ENCODE measurements at places on chromosomes 5 and 9.

GRCh38 chr9:135198586-135199285 lies 111.3 kb downstream of the OLFM1 start:
- no peak for DNase-seq

DNA sequence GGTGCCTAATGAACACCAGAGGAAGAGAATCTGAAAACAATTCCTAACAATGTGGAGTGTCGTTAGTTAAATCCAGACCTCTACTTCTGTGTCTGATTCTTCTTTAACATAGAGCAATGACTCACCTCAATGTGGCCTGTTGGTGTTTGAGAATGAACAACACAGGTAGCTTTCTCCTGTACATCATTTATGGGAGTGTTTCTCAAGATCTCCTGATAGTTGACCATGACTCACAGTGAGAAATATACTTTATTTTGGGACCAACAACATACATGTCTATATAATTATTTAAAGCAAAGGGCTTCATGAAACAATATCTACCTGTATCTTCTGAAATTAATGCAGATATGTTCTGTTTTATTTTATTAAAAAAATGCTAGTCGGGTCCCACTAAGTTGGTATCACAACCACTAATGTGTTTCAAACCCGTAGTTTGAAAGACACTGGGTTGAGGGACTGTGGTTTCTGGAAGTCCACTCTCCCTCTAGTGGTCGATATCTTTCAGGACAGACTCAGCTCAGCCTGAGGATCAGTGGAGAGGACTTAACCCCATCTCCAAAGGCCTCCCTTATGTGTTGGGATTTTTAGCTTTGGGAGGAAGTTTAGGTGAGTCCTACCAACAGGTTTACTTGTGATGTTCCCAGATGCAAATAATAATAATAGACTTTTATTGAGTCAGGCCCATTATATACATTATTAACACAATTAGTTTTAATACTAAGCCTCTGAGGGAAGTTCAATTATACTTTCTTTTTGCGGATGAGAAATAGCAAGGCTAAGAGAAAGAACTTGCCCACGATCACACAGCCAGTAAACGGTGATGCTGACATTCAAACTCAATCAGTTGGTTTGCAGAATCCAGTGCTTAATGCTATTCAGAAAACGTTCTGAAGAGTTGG lies 70.0 kb upstream of the KLF9 start:
- peak; percentile 36 for DNase-seq

- no peak for DNase-seq
Measured at GRCh38 chr9:5593904-5594303, 35.0 kb upstream of the RIC1 start.

GRCh38 chr5:153987301-153987700 lies 51.4 kb downstream of the FAM114A2 start:
- no peak for DNase-seq

DNA sequence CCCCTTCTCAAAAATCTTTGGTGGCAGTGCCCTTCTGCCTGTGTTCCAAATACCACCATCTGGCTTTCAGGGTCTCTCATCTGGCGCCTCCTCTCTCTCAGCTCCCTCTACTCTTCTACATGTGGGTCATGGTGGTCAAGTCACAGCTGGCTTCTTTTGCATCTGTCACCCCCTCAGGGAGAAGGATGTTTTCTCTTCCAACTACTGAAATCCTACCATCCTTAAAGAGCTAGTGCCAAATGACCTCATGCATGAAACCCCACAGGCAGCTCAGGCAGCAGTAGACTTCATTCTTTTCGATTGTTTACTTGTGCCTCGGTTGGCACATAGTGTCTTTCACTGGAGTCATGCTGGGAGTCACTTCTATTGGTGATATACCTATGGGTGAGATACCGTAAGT lies 219.2 kb downstream of the DCP2 start:
- no peak for DNase-seq

GRCh38 chr5:112023766-112024165 lies 266.8 kb upstream of the NREP start:
- DNase-seq: no peak

DNA sequence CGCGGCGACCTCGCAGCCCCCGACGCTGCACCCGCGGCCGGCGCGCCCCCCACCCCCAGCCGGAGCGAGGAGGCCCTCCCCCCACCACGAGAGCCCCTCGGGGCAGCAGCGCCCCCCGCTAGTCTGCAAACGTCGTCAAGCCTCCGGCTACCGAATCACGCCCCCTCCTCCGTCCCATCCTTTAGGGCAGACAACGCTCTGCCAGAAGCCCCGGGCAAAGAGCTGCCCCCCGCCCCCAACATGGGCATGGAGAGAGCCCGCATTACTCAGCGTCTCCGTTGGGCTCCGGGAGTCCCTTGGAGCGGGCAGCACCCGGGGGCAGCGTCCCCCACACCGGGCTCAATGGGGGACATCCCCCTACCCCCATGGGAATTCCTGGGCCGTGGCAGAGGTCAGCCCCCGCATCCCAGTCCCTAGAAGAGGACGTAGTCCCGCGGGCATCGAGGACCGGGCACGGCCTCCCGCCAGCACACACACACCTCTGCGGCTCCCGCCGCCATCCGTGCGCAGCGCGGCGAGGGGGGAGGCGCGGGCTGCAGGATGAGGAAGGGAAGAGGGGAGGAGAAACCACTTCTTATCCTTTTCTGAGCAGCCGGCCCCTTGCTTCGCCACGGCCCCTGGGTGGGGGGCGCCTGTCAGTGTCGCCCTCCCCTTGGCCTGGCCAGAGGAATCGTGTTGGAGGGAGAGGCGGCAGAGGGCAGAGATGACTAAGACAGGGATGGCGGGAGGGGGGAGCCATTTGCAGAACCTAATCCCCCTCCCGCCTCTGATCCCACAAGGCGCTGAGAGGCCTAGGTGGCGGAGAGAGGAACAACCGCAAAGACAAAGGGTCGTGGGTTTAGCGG lies 750 bp downstream of the DNM1 start:
- DNase-seq: peak; percentile 43

- DNase-seq: peak; percentile 58
Measured at GRCh38 chr5:155728146-155728856, 598.7 kb upstream of the SGCD start.

DNA sequence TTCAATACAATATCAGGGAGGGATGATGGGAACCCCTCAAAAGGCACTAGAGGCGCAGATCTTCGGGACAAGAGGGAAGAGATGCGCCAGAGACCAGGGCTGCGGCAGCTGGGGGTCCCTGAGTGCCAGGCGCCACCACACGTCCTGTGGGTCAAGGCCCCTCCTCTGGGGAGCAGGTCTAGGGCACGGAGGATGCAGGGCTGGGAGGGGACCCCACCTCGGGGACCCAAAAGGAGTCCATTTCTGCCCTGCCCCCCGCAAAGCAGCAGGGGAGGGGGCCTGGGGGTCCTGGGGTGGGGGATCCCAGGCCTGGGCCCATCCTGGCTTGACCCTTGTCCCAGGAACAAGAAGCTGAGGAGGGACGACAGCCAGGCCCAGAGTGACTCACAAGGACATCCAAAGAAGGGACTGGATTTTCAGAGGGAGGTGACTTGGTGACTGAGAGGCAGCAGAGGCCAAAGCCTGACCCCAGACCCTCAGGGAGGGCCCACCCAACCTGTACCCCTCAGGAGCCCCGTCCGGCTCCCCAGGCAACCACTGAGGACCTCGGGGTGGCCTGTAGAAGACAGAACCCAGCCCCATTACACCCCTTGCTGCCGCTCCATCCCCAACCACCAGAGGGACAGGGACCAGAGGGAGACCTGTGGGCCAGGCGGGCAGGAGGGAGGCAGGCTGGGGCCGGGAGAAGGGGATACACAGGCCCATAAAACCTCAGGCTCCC lies 54.2 kb downstream of the LRSAM1 start:
- peak; percentile 13 for DNase-seq

DNA sequence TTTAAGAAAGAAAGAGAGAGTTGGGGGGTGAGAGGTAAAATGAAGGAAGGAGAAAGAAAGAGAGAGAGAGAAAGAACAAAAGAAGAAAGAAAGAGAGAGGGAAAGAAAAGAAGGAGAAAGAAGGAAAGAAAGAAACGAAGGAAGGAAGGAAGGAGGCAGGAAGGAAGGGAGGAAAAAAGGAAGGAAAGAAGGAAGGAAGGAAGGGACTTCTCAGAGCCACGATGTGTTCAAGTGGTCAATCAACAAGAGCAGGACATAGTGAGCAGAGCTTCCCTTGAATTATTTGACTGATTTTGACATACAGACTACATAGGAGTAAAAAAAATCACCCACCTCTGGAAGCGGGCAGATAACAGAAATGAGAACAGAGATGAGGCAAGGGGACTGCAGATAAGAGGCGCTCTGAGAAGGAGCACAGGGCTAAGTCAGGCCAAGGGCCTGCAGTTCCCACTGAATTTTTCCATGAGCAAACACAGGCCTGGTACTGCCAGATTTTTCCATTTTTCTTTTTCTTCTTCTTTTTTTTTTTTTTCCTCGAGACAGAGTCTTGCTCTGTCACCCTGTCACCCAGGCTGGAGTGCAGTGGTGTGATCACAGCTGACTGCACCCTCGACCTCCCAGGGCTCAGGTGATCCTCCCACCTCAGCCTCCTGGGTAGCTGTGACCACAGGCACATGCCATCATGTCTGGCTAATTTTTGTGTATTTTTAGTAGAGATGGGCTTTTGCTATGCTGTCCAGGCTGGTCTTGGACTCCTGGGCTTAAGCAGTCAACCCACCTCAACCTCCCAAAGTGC lies 77.7 kb upstream of the IL17B start:
- no peak for DNase-seq

GRCh38 chr9:84277646-84278045 lies 62.9 kb downstream of the SLC28A3 start:
- DNase-seq: no peak

GRCh38 chr9:134413890-134414623 lies 87.8 kb downstream of the RXRA start:
- peak; percentile 100 for DNase-seq

GRCh38 chr9:4237748-4238511 lies 61.9 kb downstream of the GLIS3 start:
- no peak for DNase-seq

DNA sequence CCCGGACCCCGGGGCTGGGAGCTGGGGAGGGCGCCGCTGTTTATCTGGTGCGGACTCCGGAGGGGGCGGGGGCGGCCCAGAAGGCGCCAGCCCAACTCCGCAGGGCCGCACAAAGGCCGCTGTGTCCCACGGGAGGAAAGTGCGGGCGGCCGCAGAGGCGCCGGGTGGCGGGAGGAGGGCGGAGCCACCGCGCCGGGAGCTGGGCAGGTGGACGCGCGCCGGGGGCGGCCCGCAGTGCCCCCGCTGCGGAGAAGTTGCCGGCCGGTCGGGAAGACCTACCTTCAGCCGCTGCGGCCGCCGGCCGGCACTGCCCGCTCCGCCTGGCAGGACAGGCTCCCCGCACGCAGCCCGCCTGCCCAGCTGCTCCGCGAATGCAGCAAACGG lies 43.6 kb downstream of the NACC2 start:
- DNase-seq: no peak

DNA sequence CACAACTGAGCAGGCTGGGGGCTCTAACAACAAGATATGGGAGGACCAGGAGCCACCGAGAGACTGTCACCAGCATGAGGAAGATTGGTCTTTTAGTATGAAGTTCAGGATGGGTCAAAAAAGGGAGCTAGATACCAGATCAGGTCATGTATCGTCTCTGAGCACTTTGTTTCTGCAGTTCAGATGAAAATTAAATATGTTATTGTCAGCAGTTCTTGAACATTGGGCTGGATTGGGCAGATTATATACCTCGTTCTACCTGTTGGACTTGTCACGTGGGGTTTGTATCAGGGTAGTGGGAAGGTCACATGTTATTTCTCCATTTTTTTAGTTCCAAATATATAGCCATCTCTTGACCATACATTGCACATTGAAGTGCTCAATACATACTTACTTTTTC lies 47.3 kb downstream of the RCL1 start:
- no peak for DNase-seq

- DNase-seq: no peak
Measured at GRCh38 chr5:81164936-81165335, 68.2 kb upstream of the CKMT2 start.

DNA sequence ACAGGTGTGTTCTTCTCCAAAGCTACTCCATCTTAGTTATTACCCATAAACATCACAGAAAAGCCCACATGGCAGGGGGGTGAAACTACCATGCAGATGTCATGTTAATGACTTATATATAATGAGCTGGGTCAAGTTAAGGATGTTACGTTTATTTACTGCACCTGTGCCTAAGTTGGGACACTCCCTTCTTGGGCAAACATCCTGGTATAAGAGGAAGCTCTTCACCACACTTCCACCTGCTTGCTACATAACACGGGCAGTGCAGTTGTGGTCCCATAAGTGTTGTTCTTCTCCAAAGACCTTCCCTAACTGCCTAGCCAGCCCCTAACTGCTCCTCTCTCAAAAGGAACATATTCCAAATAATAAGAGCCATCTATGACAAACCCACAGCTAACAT lies 9.3 kb upstream of the ZCCHC9 start:
- no peak for DNase-seq

GRCh38 chr9:6984941-6985578 lies 227.3 kb downstream of the KDM4C start:
- DNase-seq: no peak

- no peak for DNase-seq
Measured at GRCh38 chr9:122445155-122445749, 32.5 kb downstream of the OR1J1 start.

DNA sequence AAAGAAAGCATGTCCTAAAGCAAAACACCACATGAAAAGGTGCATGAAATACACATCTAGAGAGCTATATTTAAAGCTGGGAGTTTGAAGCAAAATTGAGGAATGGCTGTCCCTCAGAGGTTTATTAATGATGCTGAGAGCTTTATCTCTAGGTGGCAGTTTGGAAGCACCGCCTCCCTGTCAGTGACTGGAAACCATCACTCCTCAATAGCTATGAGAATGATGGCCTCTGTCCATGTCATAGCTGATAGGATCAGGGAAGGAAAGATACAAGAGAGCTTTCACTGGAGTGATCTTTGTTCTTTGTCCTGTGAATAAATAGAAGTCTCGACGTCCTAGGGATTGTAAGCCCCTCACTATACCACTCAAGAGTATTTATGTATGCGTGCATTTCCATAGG lies 110.5 kb downstream of the NUDT12 start:
- no peak for DNase-seq

DNA sequence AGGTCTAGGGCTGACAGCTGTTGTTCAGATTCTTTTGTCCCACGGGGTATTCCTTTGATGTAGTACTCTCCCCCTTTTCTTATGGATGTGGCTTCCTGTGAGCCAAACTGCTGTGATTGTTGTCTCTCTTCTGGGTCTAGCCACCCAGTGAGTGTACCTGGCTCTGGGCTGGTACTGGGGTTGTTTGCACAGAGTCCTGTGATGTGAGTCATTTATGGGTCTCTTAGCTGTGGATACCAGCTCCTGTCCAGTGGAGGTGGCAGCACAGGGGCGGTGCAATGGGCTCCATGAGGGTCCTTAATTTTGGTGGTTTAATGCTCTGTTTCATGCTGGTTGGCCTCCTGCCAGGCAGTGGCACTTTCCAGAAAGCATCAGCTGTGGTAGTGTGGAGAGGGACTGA lies 161.3 kb downstream of the CAVIN4 start:
- DNase-seq: no peak

DNA sequence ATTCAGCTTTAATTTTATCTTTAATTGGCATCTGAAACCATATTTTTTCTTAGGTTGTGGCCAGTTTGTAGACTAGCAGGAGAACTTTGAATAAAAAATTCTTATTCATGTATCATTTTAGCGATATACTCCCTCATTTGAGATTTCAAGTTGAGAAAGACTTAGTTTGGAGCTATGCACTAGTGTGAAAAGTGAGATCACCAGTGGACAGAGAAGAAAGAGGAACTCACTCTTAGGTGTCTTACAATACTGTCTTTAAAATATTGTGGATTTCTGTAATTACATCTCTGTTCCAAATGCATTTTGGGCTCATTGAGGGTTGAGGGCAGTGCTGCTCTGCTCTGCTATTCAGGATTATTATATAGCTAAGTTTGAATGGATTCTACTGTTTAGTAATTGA lies 54.7 kb downstream of the NAA35 start:
- DNase-seq: no peak

- DNase-seq: no peak
Measured at GRCh38 chr5:97434021-97434420, 251.0 kb upstream of the RIOK2 start.

Data from COR-L47 (cell line).